ENCODE measurements at places on chromosomes 7 and 10. TPM values are rescaled to one million over a fixed set of nuclear protein-coding genes. Genes with fewer than 3 reads are reported as not detected.

DNA sequence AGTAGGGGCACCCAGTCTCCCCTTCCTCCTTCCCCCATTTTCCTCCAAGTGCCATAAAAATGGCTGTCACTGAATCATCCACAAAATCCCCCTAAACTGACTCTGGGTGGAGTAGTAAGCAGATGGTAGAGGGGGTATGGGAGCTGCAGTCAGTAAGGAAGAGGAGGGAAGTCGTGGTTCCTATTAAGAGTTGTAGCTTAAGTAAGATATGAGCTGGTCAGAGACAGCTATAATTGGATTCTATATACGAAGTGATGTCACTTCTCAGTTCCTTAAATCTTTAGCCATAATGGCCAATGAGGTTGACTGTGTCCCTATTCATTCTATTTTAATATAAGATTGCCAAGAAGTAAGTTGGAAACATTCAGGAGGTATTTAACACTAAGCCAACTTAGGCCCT is 131.7 kb downstream of the SLC16A9 start:
- DNase-seq = no peak

DNA sequence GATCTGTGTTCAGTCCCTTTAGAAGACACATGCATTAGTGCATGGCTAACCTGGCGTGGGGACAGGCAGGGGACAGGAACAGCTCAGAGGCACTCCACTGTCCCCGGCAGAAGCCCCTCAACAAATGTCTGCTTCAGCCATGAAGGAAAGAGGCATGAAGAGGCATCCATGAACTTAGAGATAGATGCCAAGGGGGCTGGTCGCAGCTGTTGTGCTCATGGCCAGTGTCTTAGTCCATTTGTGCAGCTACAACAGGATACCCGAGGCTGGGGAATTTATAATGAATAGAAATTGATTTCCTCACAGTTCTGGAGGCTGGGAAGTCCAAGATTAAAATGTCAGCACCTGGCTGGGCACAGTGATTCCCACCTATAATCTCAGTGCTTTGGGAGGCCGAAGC is 14.5 kb upstream of the GNA12 start:
- no peak for DNase-seq

GRCh38 chr10:33822774-33823173 is 488.3 kb upstream of the NRP1 start:
- no peak for DNase-seq

- DNase-seq = no peak
Observed at GRCh38 chr10:123568751-123569150, 97.4 kb upstream of the GPR26 start.

DNA sequence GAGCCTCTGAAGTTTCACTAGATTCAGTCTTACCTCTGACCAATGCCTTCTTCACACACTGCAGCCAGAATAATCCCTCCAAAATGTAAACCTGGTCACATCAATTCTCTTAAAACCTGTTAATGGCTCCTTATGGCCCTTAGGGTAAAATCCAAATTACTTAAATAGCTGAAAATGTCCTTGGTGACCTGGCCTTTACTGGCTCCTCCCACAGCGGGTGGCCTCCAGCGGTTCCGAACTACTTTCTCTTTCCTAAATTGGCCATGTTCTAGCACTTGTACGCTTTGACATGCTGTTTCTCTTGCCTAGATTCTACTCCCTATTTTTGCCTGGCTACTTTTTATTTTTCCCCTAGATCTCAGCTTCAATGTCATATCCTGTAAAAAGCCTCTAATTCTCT is 36.1 kb downstream of the AGK start:
- no peak for DNase-seq

FAM25A gene
- polyA plus RNA-seq = not detected

Data from right renal cortex interstitium (tissue), 3 donors.